ENCODE measurements at places on chromosomes 7 and 10. TPM values are rescaled to one million over a fixed set of nuclear protein-coding genes. Genes with fewer than 3 reads are reported as not detected.

Gene PDE1C
- 3.3 TPM for total RNA-seq

Gene ASB4
- 0.03 TPM for total RNA-seq

GRCh38 chr7:156458011-156458410 is 182.6 kb upstream of the RNF32 start:
- H3K36me3 ChIP-seq, result no peaks in the 10 kb centered on the region
- H3K27ac ChIP-seq, result no peak overlapping the region
- DNase-seq, result no peak
- peaks cover 4% of the 10 kb centered on the region for H3K4me1 ChIP-seq
- H3K4me3 ChIP-seq, result no peak overlapping the region
- no peaks in the 10 kb centered on the region for H3K27me3 ChIP-seq

Gene AFAP1L2
- 6.1 TPM for total RNA-seq

- peaks cover 2% of the 10 kb centered on the region for H3K27me3 ChIP-seq
- H3K4me3 ChIP-seq, result no peak overlapping the region
- no peaks in the 10 kb centered on the region for H3K4me1 ChIP-seq
- no peaks in the 10 kb centered on the region for H3K36me3 ChIP-seq
Observed at GRCh38 chr10:69929575-69929974, 123.1 kb upstream of the MACROH2A2 start.

Gene FAM131B
- 2.5 TPM for total RNA-seq

DNA sequence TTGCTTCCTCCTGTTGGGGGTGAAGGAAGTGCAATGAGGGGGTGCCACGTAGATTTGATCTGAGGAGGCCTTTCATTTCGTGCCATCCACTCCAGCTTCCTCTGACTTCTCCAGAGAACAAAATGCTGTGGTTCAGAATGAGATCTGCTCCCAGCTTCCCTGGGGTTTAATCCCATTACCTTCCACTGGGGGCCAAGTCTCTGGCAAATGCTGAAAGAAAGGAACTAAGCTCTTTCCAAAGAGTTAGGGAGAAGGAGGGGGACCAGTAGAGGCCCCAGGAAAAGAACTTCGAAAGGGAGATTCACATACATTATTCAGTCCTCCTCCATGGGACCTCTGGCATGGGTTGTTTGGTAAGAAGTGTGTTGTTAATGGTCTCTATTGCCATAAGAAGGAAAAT is 727.0 kb downstream of the TYW1 start:
- no peaks in the 10 kb centered on the region for H3K36me3 ChIP-seq
- DNase-seq, result no peak

DNA sequence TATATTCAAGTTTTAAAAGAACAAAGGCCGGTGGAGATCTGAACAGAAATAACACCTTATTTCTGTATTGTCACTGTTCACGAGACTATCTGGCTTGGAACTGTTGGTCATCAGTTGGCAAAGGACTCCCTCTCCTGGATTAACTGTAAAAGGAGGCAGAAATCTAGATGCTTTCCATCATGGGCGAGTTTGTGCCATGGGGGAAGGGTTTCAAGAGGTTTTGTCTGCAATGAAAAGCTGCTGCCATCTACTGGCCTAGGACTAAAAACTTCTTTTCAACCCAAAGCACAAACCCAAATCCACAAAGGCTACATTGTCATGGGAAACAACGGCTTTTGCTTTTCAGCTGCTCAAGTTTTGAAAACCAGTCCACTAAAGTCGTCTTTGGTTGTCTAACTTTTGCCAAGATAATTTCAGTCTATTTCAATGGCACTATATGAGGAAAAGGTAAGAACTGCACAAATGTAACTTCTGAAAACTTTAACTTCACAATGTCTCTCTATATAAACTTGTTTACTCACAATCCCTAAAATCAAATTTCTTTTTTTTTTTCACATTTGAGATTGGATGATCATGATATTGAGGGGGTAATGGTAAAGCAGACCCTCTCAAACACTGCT is 196.8 kb downstream of the SKAP2 start:
- no peak overlapping the region for H3K27ac ChIP-seq
- H3K36me3 ChIP-seq, result no peaks in the 10 kb centered on the region
- no peaks in the 10 kb centered on the region for H3K4me1 ChIP-seq
- DNase-seq, result peak; percentile 94

- DNase-seq, result no peak
- H3K27ac ChIP-seq, result peak overlapping the region; percentile 98
- H3K36me3 ChIP-seq, result no peaks in the 10 kb centered on the region
- H3K4me3 ChIP-seq, result no peak overlapping the region
Observed at GRCh38 chr10:30438021-30438850, 4.3 kb downstream of the MAP3K8 start.

- H3K27ac ChIP-seq, result no peak overlapping the region
- no peak overlapping the region for H3K4me3 ChIP-seq
- H3K36me3 ChIP-seq, result no peaks in the 10 kb centered on the region
Observed at GRCh38 chr10:19853831-19854230, 37.6 kb downstream of the PLXDC2 start.

DNA sequence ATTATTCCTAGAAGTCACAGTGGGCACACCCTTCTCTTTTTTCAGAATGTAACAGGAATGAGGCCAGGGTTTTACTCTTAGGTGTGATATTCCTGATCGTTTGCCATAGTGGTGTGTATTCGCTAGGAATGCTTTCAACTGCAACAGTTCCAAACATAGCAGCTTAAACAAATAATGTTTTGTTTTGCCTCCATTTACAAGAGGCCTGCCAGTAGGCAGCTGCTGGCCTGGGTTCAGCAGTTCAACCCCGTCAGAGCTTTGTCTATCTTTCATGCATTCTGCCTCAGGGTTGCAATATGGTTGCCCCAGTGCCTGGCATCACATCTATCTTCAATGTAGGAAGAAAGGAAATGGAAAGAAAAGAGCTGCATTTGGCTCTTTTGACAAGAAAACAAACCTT is 21.7 kb upstream of the RET start:
- H3K36me3 ChIP-seq, result no peaks in the 10 kb centered on the region
- no peaks in the 10 kb centered on the region for H3K4me1 ChIP-seq
- peaks cover 6% of the 10 kb centered on the region for H3K27me3 ChIP-seq
- DNase-seq, result no peak
- H3K27ac ChIP-seq, result no peak overlapping the region

Gene NXPH1
- not detected for total RNA-seq

DNA sequence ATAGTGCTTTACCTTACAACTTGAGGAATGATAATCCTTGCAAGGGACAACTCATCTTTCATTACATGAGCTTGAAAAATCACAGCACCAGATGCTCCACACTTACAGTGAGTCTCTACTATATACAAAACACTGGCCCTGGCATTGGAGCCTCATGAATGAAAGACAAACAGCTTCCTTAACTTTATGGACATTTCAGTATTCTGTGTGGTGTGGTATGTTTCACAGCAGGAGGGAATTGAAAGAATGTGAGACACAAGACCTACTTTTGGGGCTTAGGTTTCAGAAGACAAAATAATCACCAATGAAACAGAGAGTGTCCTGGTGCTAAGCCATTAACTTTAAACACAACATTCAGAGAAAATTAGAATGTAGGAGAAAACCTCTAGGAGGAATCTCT is 1249.6 kb downstream of the XPNPEP1 start:
- H3K27me3 ChIP-seq, result no peaks in the 10 kb centered on the region
- H3K4me3 ChIP-seq, result no peak overlapping the region
- no peaks in the 10 kb centered on the region for H3K4me1 ChIP-seq
- no peak for DNase-seq
- H3K36me3 ChIP-seq, result no peaks in the 10 kb centered on the region

GRCh38 chr10:6704896-6705295 is 124.8 kb upstream of the PRKCQ start:
- H3K27me3 ChIP-seq, result no peaks in the 10 kb centered on the region
- H3K27ac ChIP-seq, result no peak overlapping the region
- no peaks in the 10 kb centered on the region for H3K36me3 ChIP-seq
- no peak overlapping the region for H3K4me3 ChIP-seq
- DNase-seq, result no peak
- no peaks in the 10 kb centered on the region for H3K4me1 ChIP-seq

Gene ZNF425
- total RNA-seq, result 2.7 TPM

Gene RNF32
- 1.4 TPM for total RNA-seq

Gene PPP1R9A
- total RNA-seq, result 25.7 TPM

Gene MYH16
- 0.13 TPM for total RNA-seq

- no peaks in the 10 kb centered on the region for H3K36me3 ChIP-seq
- no peak overlapping the region for H3K27ac ChIP-seq
- no peak overlapping the region for H3K4me3 ChIP-seq
- no peaks in the 10 kb centered on the region for H3K4me1 ChIP-seq
Observed at GRCh38 chr7:126570845-126571244, 681.9 kb downstream of the GRM8 start.

GRCh38 chr10:11107948-11108347 is 90.3 kb downstream of the CELF2 start:
- H3K4me3 ChIP-seq, result no peak overlapping the region
- no peaks in the 10 kb centered on the region for H3K36me3 ChIP-seq
- H3K27me3 ChIP-seq, result no peaks in the 10 kb centered on the region
- DNase-seq, result no peak
- H3K4me1 ChIP-seq, result no peaks in the 10 kb centered on the region

GRCh38 chr7:135729230-135729629 is 1.2 kb upstream of the SLC13A4 start:
- no peaks in the 10 kb centered on the region for H3K27me3 ChIP-seq
- no peaks in the 10 kb centered on the region for H3K36me3 ChIP-seq
- DNase-seq, result no peak
- no peak overlapping the region for H3K27ac ChIP-seq

DNA sequence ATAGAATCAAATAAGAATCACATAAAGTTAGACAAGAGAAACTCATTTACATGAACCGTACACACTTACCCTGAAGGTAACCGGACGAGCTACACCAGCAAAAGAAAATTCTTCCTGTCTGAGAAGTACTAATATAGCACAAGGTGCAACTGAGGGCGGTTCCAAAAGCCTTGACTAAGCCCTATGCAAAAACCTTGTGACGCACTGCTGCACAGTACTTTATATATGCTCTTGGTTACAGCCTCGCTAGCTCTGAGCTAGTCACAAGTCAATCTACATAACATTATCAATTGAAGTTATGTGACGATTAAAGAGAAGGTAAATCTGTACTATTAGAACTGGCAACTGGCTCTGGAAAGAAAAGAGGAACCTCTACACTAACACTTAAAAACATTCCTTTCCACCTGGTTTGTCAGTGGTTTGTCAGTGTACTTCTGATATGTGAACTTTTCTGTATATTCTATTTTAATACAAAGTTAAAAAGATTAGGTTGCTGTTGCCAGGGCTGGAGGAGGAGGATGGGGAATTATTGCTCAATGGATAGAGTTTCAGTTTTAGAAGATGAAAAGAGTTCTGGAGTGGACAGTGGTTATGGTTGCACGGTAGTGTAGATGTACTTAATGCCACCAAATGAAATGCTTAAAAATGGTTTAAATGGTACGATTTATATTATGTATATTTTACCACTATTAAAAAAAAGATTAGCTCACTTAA is 21.6 kb downstream of the NT5C3A start:
- no peaks in the 10 kb centered on the region for H3K36me3 ChIP-seq

DNA sequence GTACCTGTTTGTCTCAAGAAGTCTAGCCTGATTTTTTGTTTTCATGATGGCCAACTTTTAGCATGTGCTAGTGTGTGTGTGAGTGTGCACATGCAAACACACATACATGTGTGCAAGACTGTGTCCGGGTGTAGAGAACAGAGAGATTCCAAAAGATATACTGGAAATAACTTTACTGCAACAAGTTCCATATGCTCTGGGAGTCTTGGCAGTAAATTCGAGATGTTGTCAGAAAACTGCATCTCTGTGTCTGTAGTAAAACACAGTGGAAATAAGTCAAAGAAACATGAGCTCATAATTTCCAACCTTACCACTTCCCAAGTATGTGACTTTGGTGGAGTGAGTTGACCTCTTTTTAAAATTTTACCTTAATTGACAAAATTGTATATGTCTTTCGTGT is 950.8 kb upstream of the C7orf33 start:
- H3K4me3 ChIP-seq, result no peak overlapping the region
- no peaks in the 10 kb centered on the region for H3K36me3 ChIP-seq
- no peak for DNase-seq
- H3K27me3 ChIP-seq, result no peaks in the 10 kb centered on the region
- no peak overlapping the region for H3K27ac ChIP-seq

Gene SFXN4
- total RNA-seq, result 27.2 TPM

GRCh38 chr7:94888551-94888950 is 18.8 kb upstream of the PPP1R9A start:
- no peaks in the 10 kb centered on the region for H3K27me3 ChIP-seq
- no peaks in the 10 kb centered on the region for H3K36me3 ChIP-seq
- H3K4me3 ChIP-seq, result no peak overlapping the region
- peak; percentile 40 for DNase-seq
- no peak overlapping the region for H3K27ac ChIP-seq
- H3K4me1 ChIP-seq, result no peaks in the 10 kb centered on the region

DNA sequence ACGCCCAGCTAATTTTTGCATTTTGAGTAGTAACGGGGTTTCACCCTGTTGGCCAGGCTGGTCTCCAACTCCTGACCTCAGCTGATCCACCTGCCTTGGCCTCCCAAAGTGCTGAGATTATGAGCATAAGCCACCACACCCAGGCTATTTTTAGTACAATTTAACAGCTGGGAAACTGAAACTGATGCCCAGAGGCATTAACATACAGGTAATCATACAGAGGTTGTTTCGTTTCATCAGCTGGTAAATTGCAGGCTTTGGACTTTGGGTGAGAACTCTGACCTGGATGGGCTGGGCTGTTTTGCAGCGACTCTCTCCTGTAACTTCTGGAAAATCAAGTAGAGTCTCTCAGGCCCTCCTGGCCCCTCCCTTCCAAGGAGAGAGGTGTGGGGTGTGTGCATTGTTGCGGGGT is 6.2 kb upstream of the ACHE start:
- no peaks in the 10 kb centered on the region for H3K4me1 ChIP-seq
- H3K4me3 ChIP-seq, result no peak overlapping the region
- H3K36me3 ChIP-seq, result no peaks in the 10 kb centered on the region
- no peaks in the 10 kb centered on the region for H3K27me3 ChIP-seq
- peak; percentile 70 for DNase-seq

DNA sequence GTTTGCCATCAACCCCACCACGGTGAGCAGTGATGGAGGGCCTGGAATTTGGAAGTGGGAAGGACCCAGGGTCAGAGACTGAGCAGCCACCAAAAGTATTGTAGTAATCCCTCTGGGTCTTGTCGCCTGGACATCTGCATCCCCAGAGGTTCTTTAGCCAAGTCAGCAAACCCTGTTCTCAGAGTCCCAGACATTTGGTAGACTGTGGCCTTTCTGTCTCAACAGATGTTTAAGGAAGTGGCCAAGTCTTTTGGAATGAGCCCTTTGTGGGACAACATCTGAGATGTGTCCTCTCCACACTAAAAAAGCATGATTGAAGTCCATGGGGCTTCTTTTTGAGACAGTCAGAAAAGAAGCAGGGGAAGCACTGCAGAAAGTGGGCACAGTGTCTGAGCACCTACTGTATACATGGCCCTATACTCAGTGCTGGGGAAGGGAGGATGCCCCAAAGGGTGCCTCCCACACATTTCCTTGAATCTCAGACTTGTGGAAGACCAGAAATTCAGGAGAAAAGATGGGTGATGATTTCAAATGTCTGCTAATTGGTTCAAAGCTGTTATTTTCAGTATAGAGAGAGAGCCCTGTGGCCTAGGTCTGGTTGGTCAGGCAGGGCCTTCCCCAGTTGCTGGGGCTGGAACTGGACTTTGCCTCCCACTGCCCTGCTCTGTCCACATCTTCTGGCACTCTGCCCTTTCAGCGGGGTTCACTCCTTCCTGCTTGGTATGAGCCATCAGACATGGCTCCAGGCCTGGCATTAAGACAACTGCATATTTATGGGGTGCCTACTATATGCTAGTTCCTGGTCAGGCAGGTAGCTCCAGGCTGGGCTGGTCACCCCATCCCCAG is 26.5 kb upstream of the VSIR start:
- no peak overlapping the region for H3K4me3 ChIP-seq
- H3K4me1 ChIP-seq, result no peaks in the 10 kb centered on the region
- H3K36me3 ChIP-seq, result no peaks in the 10 kb centered on the region
